ENCODE measurements at places on chromosomes 7 and 10. TPM values are rescaled to one million over a fixed set of nuclear protein-coding genes. Genes with fewer than 3 reads are reported as not detected.

DNA sequence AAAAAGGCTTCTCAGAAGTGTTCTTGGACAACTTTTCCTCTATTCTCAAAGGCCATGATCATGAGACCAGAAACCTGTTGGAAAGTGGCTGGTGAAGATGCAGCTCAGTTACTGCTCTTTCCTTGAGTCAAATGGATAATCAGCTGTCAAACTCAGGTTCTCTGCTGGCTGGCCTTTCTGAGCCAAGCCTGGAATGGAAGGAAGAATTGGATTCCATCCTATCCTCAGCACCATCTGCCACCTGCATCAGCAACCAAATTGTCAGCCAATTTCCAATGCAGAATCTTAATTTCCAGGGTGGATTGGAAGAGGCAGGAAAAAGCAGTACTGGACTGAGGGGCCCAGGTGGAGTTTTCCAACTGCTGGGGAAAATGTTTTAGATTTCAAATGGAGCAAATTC, 631.7 kb downstream of the KCNMA1 start:
- DNase-seq: no peak

- DNase-seq: no peak
Measured at GRCh38 chr10:123563994-123564393, 102.2 kb upstream of the GPR26 start.

DNA sequence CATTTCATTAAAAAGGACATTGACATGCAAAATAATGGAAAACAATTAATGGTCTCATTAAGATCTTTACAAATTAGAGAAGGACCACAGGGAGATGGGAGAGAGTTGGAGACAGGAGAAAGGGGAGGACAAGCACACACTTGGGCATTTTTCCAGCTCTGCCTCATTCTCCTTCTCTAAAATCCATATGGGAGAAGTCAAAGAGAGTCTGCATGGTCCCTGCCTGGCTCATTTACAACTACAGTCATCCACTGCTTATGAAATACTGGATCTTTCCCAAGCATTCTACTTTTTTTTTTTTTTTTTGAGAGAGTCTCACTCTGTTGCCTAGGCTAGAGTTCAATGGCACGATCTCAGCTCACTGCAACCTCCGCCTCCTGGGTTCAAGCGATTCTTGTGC, 518.9 kb upstream of the CELF2 start:
- DNase-seq: no peak

HOXA9 gene
- not detected for total RNA-seq

- DNase-seq: no peak
Measured at GRCh38 chr7:150918378-150918777, 59.7 kb downstream of the KCNH2 start.

GRCh38 chr7:119999738-120000475, 273.1 kb upstream of the KCND2 start:
- no peak for DNase-seq

GRCh38 chr10:16941870-16942269, 124.6 kb upstream of the RSU1 start:
- no peak for DNase-seq

AVL9 gene
- total RNA-seq: 64.2 TPM

GRCh38 chr7:76220185-76221057, 18.7 kb downstream of the SRRM3 start:
- no peak for DNase-seq

MYH16 gene
- total RNA-seq: 0.37 TPM

DNA sequence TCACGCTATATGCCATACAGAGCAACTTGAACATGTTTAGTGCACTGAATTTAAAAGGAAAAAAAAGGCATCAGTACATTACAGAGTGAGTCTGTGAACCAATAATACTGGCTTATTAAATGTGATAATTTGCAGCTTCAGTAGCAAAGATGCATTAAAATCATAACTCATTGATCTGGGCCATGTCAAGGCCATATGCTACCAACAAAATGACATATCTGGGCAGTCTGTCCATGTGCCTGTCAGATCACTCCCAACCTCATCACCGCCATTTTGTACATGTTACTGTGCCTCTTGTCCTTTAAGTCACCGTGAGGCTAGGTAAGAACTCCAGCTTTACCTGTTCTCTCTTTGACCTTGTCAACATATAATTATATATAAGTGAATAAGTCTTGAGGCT, 307.4 kb upstream of the LRGUK start:
- no peak for DNase-seq

DNA sequence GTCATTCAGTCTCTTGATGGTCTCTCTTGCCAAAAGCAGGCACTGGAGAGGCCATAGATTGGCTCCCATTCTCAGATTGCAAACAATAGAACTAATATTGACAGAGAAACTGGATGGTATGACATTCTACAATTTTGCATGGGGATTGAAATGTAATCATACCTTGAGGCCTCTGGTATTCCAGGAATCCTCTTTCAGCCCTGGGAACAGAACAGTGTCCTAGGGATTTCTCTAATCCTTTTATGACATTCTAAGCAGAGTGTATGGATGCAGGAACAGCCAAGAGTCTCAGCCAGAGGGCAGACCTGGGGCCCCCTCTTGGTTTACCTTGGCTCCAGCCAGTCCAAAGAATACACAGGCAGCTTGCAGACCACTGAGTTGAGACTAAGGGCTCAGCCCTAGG, 206.4 kb downstream of the KCNMA1 start:
- no peak for DNase-seq

GIMAP4 gene
- total RNA-seq: 0.89 TPM

GRCh38 chr10:77004917-77005564, 632.6 kb downstream of the KCNMA1 start:
- DNase-seq: no peak

FAM221A gene
- total RNA-seq: 30.3 TPM
